NCI-H1694 (cell line): ENCODE measurements at places on chromosomes 7 and 10.

DNA sequence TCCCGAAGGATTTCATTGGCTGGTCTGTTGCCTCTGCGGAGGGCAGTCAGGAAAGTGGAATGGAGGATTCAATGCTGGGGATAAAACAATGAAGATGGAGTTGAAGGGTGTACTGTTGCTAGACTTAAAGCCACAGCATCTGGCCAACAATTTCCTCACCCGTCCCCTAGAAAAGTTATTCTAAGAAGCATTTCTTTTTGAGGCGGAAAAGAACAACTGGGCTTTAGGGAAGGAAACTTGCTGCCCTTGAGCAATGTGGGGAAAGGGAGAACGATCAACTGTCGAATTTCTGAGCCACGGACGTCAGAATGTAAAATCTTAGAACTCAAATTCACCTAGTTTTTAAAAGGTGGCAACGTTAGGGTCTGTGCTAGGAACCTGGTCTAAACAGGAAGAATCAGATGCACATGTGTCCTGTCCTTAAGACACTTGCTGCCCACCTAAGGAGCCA is 664 bp downstream of the FMC1 start:
- DNase-seq, result no peak

GRCh38 chr10:96440361-96441292 is 73.1 kb downstream of the TLL2 start:
- DNase-seq, result no peak

DNA sequence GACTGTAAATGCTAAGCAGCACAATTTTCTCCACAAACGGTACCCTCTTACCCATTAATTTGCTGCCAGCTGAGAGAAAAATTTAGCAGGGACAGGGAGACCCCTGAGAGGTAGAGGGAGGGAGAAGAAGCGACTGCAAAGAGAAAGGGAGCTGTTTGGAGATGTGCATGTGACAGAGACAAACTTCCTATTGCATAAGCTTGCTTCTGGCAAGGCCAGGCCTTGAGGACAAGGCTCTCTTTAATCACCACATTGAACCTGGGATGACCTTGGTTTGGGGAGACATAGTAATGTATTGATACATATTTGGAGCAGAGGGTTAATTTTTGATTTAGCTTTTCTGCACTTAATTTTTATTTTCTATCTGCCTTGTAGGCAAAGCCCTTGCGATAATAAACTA is 31.1 kb upstream of the HIBADH start:
- no peak for DNase-seq

GRCh38 chr10:128539510-128540127 is 413.4 kb upstream of the MKI67 start:
- no peak for DNase-seq

DNA sequence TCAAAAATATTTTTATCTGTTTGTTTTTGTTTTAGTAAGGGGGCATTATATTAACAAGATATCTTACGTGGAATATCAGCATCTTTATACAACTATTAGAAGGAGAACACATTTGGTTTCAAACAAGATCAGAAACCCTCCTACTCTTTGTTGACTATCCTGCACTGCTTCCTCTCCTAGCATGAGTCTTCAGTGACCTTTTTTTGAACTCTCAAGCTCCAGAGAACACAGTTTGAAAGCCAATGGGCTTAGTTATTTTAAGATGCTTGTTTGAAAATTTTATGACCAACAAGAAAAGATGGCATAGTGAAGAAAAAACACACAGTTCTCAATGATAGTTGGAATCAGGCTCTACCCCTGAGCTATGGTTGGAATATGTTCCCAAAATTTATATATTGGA is 37.2 kb upstream of the RTKN2 start:
- no peak for DNase-seq

GRCh38 chr10:26781797-26782196 is 79.0 kb downstream of the ABI1 start:
- no peak for DNase-seq

DNA sequence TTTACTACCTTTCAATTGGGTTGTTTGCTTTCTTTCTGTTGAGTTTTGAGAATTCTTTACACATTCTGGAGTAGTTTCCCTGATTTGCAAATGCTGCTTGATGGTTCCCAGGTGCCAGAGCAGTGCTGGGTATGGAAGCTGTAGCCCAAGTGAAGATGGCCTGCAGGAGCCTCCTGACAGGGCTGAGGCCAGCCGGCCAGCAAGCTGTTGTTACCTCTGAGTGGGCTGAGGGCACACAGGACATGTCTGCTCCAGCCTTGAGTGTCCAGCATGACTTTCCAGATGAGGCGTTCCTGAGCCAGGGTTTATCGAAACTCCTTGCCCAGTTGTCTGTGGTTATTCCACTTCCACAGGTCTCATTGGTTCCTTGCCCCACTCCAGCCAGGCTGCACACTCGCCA is 164.6 kb upstream of the TNS3 start:
- DNase-seq, result no peak

- no peak for DNase-seq
These were observed 45.8 kb upstream of the CARD11 start for GRCh38 chr7:3089493-3089892.

DNA sequence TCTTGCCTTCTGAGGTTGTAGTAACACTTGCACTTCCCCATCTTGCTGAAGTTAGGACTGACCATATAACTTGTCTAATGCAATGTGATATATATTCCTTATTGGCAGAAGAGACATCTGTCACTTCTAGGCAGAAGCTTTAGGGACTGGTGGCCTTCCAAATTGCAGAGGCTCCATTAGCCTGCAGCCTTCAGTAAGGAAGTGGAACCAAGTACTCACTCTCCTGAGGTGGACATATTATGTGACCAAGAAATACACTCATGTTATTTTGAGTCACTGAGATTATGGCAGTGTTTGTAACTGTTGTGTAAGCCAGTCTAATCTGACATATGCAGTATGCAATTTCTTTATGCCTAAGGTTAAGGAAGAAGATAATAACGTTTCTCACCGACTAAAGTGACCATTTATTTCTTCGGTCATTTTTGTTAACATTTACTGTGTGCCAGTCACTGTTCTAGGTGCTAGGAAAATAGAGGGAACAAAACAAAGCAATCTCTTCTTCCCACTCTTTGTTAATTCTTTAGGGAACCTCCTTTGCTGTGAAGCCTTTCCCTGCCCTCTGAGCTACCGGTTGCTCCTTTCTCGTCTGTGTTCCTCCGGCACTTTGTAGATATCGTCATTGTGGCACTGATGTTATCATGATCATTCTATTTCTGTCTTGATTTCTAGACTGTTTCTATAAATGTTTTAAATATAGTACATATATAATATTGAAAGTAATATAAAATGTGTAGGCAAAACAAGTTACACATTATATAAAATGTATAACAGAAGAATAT is 52.9 kb upstream of the HBP1 start:
- DNase-seq, result no peak

DNA sequence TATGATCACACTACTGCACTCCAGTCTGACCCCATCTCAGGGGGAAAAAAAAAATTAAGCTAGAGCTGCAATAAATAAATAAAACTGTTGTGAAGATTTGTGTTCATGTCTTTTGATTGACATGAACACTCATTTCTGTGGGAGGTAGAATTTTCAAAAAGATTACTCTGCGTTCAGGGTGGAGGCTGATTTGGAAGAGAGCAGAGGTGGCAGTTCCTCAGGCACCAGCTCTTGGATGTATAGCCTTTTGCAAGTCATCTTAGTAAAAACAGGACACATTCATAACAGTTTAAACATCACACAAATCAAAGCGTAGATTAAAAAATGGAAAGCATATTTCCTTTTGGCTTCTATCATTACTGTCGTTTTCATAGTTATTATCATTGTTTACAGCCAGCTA is 243.5 kb upstream of the LRGUK start:
- DNase-seq, result no peak

GRCh38 chr10:126027692-126028091 is 131.3 kb downstream of the FANK1 start:
- DNase-seq, result no peak

DNA sequence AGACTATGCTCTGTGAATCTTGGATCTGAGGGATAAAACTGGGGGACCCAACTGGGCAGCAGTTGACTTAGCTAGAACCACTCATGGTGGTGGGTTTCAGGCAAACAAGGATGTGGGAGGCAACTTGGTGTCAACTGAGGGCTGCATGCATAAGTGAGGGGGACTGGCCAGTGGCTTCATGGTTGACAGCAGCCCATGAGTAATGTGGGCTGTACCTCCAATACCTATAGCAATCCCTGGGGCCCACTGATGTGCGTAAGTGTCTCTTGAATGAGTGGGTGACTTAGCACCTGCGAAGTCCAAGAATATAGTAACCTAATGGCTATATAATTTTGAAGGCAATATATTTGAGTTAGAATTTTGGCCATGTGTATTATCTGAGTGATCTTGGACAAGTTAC is 13.7 kb upstream of the MAP3K8 start:
- DNase-seq, result no peak

- DNase-seq, result no peak
These were observed 44.6 kb upstream of the C1QL3 start for GRCh38 chr10:16566202-16566805.
